LoVo (cell line): ENCODE measurements at places on chromosomes 6 and 20.

DNA sequence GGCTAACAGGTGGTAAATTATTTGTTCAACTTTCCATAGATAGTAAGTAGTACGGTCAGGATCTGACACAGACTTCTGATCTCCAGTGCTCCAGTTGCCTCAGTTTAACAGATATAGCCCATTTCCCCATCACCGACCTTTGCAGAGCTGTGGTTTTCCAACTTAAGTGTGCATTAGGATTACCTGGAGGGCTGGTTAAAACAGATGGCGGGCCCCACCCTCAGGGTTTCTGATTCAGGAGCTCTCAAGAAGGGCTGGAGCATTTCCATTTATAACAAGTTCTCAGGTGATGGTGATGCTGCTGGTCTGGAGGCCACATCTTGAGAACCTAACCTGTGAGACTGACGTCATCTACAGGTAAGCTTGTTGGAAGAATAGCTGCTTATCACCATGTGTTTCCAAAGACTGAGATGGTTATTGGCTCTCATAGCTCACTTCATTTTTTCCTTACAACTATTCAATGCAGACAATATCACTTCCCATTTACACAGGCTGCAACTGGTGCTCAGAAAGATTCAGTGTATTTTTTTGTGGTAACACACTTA lies 360.1 kb upstream of the CHD6 start:
- no peak for DNase-seq

- peak; percentile 46 for DNase-seq
Observed at GRCh38 chr6:6781172-6781872, 192.8 kb downstream of the LY86 start.

DNA sequence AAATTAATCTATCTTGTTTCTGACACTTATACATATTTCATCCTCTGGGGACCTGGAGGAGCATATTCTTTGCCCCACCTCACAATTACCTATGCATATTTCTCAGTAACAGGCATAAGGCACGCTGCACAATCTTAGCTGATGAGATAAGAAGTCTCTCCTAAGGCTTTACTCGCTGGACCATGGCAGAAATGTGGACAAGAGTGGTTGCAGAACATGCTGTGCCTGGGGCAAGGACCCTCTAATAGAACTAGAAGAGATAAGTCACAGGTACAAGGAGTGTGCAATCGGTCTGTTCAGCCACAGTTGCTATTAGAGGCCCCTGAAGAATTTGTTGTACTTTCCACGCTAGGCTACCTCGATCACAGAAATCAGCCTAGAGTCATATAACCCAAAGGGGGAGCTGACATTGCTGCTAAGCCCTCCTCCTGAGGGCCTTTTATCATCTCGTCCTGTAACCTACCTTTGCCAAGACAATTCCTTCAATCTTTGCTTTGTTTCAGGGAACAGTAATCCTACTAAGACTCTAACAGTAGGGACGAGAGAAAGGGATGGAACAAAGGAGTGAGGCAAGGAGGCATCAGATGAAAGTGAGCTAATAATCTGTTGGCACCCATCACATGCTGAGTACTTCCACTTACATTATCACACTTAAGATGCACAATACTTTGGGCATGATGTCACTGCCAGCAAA lies 16.1 kb upstream of the DEFB129 start:
- DNase-seq, result no peak

- peak; percentile 5 for DNase-seq
Observed at GRCh38 chr20:58818586-58819285, 32.0 kb downstream of the GNAS-AS1 start.

- DNase-seq, result peak; percentile 86
Observed at GRCh38 chr6:27312146-27312949, at the start of gene POM121L2. TSS of gene POM121L2 (minus strand) at chr6:27312273. CDS start at chr6:27312170, 103 bp downstream.

- no peak for DNase-seq
Observed at GRCh38 chr6:39111280-39111679, 3.7 kb downstream of the SAYSD1 start.

DNA sequence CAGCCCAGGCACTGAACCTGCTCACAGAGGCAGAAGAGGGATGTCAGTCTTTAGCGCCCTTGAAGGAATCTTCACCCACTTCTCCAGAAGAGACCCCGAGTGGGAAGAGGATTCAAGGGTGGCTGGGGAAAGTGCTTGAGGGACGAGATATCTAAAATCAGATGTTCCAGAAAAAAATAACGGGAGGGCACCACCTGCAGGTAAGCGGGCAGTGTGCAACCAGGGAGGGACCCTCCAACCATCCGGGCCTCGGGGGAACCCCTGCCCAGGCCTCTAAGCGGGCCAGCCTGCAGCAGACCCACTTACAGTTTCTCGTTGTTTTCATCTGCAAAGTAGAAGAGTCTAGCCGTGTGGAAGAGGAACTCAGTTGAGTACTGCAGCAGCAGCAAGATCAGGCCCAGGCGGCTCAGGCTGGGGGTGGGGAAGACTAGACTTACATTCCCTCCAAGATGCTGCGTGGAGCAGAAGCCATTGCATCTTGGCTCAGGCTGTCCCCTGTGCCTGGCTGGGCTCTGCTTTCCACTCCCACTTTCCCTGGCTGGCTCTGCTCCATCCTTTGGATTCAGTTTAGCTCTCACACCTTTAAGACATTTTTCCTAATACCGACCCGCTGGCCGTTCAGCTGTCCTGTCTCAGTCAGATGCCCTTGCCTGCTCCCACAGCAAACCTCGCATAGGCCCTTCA lies 71.0 kb downstream of the TRAM2 start:
- no peak for DNase-seq

DNA sequence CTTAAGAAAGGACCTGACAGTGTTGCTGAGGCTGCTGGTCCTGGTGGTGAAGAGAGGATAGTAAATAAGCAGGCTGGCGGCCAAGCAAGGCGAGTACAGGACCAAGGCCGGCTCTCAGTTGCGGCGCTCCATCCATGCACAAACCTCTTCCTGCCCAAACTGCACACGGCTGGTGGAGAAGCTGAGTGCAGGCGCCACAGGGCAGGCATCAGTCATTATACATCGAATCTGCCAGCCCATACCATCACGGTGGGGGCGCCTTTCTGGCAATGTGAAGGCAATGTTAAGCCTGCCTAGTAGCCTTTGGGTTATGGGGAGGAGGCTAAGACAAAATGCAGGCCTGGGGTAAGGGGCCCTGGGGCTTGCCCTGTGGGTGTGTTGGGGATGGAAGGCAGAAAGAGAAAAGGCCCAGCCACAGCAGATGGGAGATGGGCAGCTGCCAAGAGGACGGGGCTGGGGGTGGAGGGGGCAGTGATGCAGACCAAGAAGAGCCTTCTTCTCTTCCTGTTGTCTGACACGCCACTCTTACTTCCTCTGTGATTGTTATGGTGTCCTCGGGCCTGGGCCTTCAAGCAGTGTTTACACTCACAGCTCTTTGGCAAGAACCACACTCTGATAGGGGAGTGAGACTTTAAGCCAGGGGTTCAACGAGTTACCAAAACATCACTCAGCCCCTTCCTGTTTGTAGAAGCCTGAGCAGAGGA lies 20.3 kb upstream of the KCNK16 start:
- DNase-seq, result no peak

- DNase-seq, result peak; percentile 25
Observed at GRCh38 chr6:104325341-104326172, 534.2 kb downstream of the HACE1 start.

- DNase-seq, result no peak
Observed at GRCh38 chr6:8888468-8888867, 453.1 kb upstream of the SLC35B3 start.

DNA sequence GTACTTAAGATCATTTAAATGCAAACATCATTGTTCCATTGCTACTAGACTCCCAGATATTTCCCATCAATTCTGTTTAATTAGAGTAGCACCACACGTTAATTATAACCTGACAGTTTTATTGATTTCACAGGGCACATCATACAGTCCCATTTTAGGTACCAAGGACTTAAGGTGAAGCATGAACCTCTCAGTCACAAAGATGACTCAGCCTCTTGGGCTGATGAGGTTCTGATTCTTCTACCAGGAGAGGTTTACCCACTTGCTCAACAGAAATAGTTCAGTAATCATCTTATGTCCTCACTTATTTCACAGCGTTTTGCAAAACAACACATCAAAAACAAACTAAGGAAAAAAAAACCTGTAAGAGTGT lies 98.5 kb downstream of the HIVEP2 start:
- DNase-seq, result no peak

GRCh38 chr6:90645634-90646033 lies 58.8 kb upstream of the MAP3K7 start:
- no peak for DNase-seq

- DNase-seq, result no peak
Observed at GRCh38 chr6:166019214-166019613, 148.4 kb downstream of the TBXT start.

DNA sequence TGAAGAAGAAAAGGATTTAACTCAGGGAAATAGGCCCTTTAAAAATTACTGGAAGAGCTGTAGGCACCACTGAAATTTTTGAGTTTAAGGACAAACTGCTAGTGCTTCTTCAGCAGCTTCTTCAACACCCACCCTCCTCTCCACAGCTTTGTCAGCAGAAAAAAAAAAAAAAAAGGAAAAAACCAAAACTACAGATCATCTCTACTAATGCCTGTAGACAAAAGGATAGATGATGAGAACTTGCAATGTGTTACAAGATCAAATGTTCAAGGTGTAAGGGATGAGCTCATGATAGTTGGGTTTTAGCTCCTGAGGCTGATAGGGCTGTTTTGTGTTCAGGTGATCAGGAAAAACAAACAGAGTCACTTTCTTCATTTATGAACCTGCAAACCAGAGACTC lies 55.2 kb upstream of the PREP start:
- DNase-seq, result no peak

- DNase-seq, result no peak
Observed at GRCh38 chr6:106600329-106600728, 29.0 kb downstream of the RTN4IP1 start.

GRCh38 chr6:90336388-90336947 lies 39.8 kb upstream of the BACH2 start:
- DNase-seq, result no peak

- no peak for DNase-seq
Observed at GRCh38 chr6:34358389-34358905, 34.0 kb downstream of the NUDT3 start.

- no peak for DNase-seq
Observed at GRCh38 chr6:5632348-5632935, 371.1 kb downstream of the FARS2 start.

- DNase-seq, result no peak
Observed at GRCh38 chr20:11120431-11120830, 446.6 kb upstream of the JAG1 start.

GRCh38 chr6:4981761-4982160 lies 22.1 kb downstream of the RPP40 start:
- DNase-seq, result no peak

- no peak for DNase-seq
Observed at GRCh38 chr6:89792881-89793280, 26.7 kb downstream of the MDN1 start.

DNA sequence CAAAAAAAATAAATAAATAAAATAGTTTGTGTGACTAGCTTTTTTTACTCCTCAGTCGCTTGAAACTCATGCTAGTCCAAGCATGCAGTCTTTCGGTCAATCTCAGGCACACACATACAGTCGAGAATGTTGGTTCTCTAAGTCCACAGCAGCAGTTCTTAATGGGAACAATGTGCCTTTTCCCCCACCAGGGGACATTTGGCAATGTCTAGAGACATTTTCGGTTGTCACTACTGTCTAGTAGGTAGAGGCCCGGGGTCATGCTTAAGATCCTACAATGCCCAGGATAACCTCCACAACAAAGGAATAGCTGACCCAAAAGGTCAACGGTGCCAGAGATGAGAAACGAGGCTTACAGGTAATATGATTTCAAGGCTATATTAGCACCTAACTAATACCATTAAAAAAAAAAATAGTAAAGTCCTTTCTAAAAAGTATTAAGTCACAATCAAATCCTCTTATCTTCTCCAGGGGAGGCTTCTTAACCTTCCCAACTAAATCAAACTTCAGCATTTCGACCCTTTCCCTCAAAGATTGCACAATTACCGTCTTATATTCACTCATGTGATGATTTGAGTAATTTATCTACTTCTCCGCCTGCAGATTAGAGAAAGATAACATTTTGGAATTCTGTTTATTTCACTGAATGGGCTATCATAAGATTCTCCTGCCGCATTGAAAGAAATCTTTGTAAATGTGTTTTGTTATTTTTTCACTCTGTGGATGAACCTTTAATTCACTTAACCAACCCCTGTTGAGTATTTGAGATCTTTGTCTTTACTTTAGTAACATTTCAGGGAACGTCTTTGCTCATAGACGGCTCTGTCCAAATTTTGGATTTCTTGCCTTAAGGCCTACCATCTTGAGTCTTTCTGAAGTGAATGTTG lies 8.1 kb upstream of the SALL4 start:
- DNase-seq, result no peak

- no peak for DNase-seq
Observed at GRCh38 chr20:42376131-42376530, 758.0 kb upstream of the CHD6 start.

- no peak for DNase-seq
Observed at GRCh38 chr6:144334150-144334708, 49.1 kb downstream of the UTRN start.

DNA sequence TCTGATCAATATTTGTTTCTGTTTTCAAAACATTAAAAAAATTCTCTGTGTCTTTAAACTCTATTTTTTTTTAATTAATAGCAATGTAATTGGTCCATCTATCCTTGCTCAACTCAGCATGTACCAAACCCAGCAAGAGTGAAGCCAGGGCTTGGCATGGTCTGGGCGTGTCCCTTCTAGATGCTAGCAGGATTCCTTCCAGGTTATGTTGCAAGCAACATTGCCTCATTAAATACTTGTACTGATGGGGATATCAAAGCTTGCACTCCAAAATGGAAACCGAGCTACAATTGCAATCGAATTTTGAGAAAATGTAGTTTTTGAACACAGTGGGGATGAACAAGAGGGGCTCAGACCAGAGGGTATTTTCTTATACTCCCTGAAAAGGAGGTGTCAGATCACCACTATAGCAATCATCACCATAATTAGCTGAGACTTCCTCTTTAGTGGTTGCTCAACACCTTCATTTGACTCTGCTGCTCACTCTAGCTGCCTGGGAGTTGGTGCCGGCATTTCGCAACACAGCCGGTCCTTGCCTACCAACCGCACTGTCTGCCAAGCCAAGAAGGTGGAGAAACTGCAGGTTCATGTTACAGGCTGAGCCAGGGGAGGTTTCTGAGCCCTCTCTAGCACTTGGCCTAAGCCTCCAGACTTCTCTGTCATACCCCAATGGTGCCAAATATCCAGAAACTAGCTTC lies 67.8 kb upstream of the RALGAPA2 start:
- DNase-seq, result peak; percentile 78

DNA sequence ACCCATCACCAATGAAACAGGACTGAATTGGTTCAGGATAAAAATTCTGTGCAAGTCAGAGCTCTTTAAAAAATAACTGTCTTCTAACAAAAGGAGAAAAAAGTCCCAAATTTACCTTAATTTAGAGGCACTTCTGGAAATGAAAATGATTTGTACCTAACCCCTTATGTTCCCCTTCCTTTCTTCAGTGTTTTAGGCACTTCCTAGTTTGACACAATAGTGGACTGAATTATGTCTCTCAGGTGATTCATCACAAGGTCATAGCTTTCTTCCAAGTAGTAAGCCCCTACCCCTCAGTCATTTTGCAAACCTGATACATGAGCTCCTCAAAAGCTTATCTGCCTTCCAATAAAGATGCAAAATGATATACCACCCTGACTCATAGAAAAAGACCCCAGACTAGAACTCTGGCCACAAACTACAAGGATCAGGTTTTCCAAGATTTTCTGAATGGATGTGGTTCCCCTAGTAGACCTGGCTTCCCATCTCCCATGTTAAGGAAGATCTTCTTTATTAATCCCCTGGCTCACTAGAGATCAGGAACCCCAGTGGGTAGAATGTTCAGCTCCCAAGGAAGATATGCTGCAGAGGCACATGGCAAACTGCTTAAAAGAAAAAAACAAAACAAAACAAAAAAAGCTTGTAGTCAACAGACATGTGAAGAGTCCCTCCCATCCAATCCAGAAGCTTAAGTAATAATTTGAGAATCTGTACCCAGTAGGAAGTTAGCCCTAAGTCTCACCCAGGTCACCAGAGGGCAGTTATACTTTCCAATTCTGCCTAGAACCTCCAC lies 3.6 kb downstream of the PPP1R10 start:
- DNase-seq, result no peak
